IgD-negative memory B cell (primary cell): ENCODE measurements at places on chromosomes 1 and 21. TPM values are rescaled to one million over a fixed set of nuclear protein-coding genes. Genes with fewer than 3 reads are reported as not detected.

The TMEM39B gene
- polyA plus RNA-seq = 5.9 TPM

The WNT4 gene
- not detected for polyA plus RNA-seq

The LCE3E gene
- not detected for polyA plus RNA-seq

The ADGRB2 gene
- 0.97 TPM for polyA plus RNA-seq

The MTARC1 gene
- 1.6 TPM for polyA plus RNA-seq

The MX2 gene
- 36.6 TPM for polyA plus RNA-seq

The IFFO2 gene
- 1.5 TPM for polyA plus RNA-seq

The ZFP69 gene
- 5.7 TPM for polyA plus RNA-seq

The CFHR5 gene
- polyA plus RNA-seq = not detected

The PRELP gene
- polyA plus RNA-seq = not detected

The IBA57 gene
- 3.3 TPM for polyA plus RNA-seq

The TRNP1 gene
- polyA plus RNA-seq = not detected

The CGN gene
- not detected for polyA plus RNA-seq

The CFHR2 gene
- not detected for polyA plus RNA-seq

The NTMT2 gene
- not detected for polyA plus RNA-seq

The NEXN gene
- 3.8 TPM for polyA plus RNA-seq

The ALPL gene
- 1.4 TPM for polyA plus RNA-seq

The LRRC38 gene
- not detected for polyA plus RNA-seq

The TNNT2 gene
- polyA plus RNA-seq = not detected

The FCMR gene
- polyA plus RNA-seq = 1,091 TPM

The DNAJC28 gene
- 0.21 TPM for polyA plus RNA-seq

The S100A16 gene
- polyA plus RNA-seq = not detected

The RGS8 gene
- polyA plus RNA-seq = not detected

The PLA2G5 gene
- not detected for polyA plus RNA-seq

The ALX3 gene
- not detected for polyA plus RNA-seq

The SERPINC1 gene
- polyA plus RNA-seq = not detected

The EPS8L3 gene
- not detected for polyA plus RNA-seq

The CFAP107 gene
- not detected for polyA plus RNA-seq

The SLFNL1 gene
- polyA plus RNA-seq = 0.20 TPM

The C2CD4D gene
- 0.20 TPM for polyA plus RNA-seq
